ENCODE measurements at places on chromosomes 1 and 21.

DNA sequence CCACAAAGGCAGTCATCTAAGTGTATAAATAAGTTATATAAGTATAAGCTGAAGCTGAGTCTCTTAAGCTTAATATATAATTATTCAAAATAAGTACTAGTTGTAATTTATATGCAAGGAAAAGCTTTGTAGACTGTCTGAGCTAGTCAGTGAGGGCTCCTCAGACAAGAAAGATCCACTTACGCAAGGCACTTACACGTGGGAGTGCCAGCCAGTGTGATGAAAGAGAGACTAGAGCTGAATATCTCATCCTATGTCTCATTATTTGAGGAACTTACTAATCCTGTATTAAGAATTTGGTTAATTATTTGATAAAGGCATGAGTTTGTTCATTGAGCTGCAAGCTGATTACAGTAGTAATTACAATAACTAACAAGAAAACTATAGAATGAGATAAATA, 146.9 kb downstream of the PDE4B start:
- no peak for DNase-seq

DNA sequence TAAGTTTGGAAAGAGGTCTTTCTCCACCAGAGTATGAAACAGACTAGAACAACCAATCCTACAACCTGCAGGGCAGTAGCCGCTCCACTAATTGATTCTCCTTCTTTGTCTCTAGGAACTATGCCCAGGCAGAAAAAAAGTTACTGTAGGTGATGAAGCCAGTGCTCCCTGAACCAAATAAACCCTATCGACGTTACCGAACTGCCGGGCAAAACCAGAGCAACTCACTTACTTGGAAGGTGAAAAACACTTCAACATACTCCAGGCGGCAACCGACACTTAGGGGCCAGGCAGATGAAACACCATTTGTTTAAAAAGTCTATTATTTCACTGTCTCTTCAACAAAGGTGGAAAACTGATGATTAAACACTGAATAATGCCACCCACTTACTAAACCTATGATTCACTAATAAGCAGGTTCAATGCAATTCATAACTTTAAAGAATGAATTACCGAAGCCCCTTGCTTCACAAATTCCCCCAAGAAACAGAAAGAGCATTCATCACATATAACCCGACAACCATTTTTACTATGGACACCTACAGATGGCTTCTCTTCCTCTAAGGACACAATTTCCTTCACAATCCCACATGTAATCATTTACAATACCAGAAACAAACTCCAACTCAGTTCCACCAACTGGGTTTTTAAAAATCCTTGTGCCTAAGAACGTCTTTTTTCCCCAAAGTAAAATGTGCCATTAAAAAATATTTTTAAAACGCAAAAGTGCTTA, 1.6 kb downstream of the NRIP1 start:
- no peak for DNase-seq

GRCh38 chr1:233080286-233080685, 129.9 kb downstream of the NTPCR start:
- no peak for DNase-seq

DNA sequence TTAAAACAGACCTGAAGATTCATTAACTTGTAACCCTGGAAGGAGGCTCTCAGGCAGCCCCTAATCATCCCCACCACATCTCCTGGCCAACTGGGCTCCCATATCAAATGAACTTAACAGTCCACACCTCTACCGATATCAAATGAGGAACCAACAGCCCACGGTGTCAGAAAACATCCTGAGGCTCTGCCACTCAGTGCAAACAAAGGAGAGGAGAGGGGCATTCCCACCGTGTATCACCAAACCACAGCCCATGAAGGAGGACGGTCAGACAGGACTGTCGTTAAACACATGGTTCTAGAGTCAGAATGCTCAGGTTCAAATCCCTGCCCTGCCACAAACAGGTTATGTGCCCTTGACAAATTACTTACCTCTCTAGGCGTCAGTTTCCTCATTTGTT, 52.5 kb downstream of the ERI3 start:
- DNase-seq, result no peak

DNA sequence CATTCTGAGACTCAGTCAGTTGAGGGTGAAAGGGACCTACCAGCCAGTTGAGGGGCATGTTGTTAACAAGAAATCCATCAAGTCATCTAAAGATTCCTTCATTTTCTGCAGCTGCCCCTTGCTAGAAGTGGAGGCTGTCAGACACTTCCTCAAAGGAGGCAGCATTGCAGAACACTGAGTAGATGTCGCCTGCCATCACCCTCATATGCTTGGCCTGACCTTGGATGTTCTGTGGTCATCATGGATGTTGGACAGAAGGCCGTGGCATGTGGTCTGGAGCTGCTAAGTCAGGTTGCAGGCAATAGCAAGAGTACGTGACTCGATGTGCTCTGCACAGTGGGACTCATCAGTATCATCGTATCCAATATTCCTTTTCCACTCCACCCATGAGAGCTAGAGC, 70.6 kb downstream of the GATAD2B start:
- no peak for DNase-seq

All from stimulated activated CD4-positive, alpha-beta T cell treated with anti-CD3 and anti-CD28 coated beads, Interleukin-15, amount 100 ng/mL, for 1 hour (primary cell).